ENCODE measurements at places on chromosomes 3 and 15. TPM values are rescaled to one million over a fixed set of nuclear protein-coding genes. Genes with fewer than 3 reads are reported as not detected.

ACSBG1 gene
- total RNA-seq: not detected

CKMT1B gene
- not detected for total RNA-seq

GRCh38 chr3:38581774-38582173, 67.7 kb downstream of the SCN5A start:
- no peak for DNase-seq

IGSF10 gene
- not detected for total RNA-seq

GRCh38 chr3:196192036-196192523, 19.1 kb downstream of the ZDHHC19 start:
- no peak for DNase-seq

DNA sequence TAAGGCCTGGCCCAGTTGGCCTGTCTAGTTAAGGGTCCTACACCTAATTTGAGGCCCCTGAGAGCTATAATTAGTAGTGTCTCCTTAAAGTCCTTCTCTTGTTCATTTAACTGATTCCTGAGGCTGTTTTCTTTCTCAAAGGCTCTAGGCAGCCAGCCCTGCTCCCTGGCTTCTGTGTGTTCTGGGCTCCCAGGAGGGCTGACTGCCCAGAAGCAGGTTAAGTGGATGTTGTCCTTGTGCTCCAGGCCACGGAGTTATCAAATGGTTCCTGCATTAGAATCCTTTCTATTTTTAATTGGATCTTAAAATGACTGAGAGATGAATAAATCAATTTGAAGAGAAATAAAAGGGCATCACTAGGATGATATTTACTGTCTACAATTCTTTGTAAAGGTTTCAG, 140.0 kb downstream of the SNRK start:
- DNase-seq: no peak

GRCh38 chr3:41574900-41575299, 375.6 kb downstream of the CTNNB1 start:
- no peak for DNase-seq

- DNase-seq: peak; percentile 21
Observed at GRCh38 chr3:37544869-37545352, 316.8 kb upstream of the CTDSPL start.

- DNase-seq: peak; percentile 63
Observed at GRCh38 chr15:20356444-20356910, 185.1 kb downstream of the GOLGA6L6 start.

- DNase-seq: no peak
Observed at GRCh38 chr3:158679547-158680000, 7.1 kb upstream of the LXN start.

DNA sequence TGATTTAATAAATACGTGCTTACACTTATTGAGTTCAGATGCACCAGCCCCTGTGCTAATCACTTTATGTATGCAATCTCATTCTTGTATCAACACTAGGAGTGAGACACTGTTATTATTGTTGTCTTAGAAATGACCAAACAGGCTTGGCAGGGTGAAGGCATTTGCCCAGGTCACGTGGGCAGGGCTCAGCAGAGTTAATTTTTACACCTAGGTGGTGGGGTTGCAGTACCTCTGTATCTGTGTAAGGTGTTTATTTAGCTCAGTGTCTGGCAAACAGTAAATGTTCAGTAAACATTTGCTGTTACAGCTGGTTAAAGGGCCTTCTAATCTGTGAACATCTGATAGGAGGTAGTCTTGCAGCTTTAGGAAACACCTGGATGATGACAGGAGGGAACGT, 200.0 kb downstream of the CACNA2D3 start:
- no peak for DNase-seq

DNA sequence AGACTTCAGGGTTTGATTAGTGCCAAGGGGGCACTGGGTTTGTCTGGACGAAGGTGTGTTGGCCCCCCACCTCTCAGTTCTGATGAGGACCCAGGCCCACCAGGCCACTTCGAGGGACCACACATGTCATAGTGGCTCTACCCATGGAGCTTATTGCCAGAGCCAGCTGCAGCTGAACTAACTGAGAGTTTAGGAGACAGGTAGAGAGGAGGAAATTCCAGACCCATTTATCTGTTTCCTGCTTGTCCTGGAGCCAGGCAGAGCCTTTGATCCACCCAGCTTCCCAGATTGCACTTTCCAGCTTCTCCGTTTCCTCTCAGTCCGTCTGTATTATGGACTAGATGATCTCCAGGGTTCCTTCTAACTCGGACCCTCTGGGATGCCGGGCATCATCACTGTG, 20.9 kb downstream of the SLC24A1 start:
- DNase-seq: peak; percentile 45

MLH1 gene
- total RNA-seq: 31.8 TPM

CTXND1 gene
- total RNA-seq: not detected

DNA sequence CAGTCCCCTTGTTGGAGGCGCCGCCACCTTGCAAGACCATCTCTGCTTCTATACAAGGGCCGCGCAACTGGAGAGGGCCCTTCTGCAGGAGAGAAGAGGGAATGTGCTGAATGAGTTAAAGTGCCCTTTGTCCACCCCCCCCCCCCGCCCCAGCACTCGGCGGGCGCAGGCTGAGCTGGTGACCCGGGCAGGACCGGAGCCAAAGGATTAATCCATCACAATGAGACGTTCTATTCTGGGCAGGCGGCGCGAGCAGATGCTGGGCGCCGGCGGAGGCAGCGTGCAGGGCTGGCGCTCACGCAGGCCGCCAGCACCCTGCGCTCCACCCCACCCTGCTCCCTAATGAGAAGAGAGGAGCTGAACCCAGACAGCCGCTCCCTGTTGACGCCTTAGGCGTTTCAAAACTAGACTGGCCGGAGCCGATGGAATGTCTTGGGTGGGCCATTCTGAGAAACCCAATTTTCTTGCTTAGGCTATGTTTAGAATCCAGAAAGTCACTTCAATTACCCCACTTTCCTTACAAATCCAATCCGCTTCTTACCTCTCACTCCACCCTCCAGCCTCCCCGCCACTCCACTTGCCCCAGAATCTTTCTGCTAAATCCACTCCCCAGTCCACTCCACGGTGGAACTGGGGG, 32.9 kb downstream of the GJD2 start:
- DNase-seq: peak; percentile 11

CORO2B gene
- total RNA-seq: 1.3 TPM

DNA sequence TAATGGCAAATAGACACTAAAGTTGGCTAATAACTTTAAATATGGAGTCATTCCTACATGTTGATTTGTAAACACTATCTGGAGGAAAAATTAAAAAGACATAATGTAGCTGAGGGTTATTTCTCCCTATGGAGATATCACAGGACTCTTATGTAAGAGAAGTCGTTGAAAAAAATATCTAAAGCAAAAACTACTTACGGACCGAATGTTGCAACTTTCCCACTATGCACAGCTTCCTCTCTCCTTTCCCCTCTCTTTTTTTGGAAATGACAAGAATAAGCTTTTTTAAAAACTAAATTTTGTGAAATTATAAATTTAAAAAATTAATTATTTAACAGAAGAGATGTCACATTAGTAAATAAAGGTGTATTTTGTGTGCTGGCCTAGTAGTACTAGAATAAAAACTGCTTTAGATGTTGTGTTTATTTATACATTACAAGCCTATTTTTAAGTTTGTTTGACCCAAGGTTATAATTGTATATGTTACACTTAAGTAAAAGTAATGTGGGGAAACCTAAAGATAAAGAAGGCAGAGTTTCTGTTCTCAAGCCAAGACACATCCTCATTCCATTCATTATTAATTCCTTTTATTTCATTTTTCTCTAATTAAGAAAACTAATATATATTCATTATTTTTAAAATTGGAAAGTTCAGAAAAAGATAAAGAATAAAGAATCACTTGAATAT, 20.7 kb upstream of the PPARG start:
- no peak for DNase-seq

DNA sequence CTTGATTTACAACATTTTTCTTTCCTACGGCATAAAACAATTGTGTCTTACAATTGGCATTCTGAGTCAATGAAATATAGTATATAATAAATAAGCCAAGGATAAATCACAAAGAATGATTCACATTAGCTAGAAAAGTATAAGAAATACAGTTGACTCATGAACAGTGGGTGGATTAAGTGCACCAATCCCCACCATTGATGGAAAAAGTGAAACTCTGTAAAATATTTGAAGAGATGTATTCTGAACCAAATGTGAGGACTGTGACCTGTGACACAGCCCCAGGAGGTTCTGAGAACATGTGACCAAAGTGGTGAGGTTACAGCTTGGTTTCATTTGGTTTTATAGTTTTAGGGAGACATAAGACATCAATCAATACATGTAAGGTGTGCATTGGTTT, 227.5 kb downstream of the ALCAM start:
- DNase-seq: no peak

GRCh38 chr3:152452318-152452717, 183.6 kb downstream of the MBNL1 start:
- no peak for DNase-seq

DNA sequence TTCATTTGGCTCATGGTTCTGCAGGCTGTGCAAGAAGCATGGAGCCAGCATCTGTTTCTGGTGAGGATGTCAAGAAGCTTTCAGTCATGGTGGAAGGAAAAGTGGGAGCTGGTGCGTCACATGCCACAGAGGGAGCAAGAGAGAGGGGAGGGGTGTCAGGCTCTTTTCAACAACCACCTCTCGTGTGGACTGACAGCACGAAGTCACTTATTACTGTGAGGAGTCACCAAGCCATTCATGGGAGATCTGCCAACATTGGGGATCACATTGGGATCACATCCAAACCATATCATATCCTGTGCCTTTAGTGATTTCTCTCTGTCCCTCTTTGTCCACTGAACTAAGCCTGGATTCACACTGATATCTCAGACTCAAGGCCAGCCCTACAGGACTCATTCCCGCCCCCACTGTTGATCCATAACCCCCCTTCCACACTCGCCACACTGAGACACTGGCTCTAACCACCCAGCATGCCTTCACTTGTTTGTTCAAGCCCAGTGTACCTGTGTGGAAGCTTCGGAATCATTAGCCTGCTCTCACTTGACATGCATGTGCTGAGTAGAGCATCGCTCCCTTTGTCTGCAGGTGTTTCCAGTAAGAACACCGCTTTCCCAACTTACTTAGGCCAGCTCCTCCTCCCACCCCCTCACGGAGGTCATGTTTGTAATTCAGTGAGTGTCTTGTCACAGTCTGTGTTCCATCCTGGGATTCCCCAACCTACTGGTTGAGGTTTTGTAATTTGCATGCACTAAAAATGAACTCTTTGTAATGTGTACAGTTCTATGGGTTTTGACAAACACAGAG, 132.2 kb downstream of the KLF13 start:
- no peak for DNase-seq

DNA sequence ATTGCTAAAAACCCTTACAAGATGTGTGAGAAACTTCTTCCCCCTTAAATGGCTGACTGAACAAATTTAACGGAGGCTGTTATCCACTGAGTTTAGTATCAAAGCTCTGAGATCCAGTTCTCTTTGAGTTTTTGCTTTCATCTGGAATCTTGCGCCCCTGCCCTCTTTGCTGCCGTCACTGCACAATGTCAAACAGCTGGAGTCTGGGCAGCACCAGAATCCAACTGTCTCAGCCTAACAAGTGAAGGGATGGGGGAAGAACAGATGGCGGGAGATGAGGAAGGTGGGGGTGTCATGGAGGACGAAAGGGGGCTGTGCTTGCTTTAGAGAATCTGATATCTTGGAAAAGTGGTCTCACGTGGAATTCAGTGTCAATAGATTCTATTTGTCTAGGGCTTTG, 7.0 kb upstream of the BOC start:
- no peak for DNase-seq

EFCC1 gene
- 11.5 TPM for total RNA-seq

- no peak for DNase-seq
Observed at GRCh38 chr3:190056742-190057141, 64.0 kb downstream of the P3H2 start.

DNA sequence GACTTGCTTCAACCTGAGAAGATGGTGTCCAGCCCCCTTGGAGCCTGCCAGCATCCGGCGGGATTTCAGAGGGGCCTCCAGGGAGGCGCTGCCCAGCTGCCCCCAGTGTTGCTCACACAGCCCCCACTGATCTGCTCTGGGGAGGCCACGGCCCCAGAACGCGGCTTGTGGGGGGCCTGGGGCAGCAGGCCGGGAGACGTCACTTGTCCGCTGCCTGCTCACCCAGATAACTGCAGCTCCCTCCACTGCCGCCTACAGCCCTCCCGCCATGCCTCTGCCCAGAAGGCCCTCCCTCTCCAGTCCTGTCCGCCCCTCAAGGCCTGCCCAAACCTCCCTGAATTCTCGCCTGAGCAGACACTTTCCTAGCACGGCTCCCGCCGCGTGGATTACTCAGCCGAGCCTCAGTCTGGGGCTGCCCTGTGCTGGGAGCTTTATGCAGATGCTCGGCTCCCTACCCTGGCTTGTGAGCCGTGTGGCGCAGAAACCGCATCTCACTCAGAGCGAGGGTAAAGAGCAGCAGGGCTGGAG, 17.2 kb upstream of the ADIPOQ start:
- DNase-seq: no peak

GRCh38 chr15:80456517-80457492, 52.6 kb downstream of the ARNT2 start:
- DNase-seq: no peak

PARL gene
- 27.6 TPM for total RNA-seq

PLSCR5 gene
- total RNA-seq: not detected

DNA sequence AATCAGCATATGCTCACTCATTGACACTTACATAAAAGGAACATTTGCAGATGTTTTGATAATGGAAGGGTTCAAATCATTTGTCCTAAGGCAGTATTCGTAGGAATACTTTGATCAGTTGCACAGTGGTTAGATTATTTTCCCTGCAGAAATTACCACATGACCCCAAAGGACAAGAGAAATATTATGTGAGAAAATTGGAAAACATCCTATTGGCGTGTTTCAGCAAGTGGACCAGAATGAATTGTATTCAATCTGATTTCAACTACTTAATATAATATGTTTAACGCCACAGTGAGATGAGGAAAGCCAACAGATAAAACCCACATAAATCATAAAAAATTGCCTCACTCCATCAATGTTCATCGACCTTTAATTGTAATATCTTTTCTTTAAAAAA, 195.0 kb upstream of the MDFIC2 start:
- DNase-seq: no peak

DNA sequence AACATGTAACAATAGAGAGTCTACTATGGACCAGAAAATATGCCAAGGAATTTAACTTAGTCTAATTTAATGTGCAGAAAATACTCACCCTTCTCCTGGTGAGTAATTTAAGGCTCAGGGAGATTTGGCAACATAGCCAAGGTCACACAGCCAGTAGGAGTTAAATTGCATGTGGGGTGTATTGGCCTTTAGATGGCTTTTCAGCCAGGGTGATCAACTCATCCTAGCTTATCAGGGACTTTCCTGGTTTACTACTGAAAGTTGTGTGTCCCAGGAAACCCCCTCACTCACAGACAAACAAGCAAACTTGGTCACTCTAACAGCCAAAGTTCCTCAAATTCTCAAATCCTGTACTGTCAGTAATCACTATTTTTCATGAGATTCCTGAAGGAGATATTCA, 2.6 kb upstream of the SLC9A9 start:
- no peak for DNase-seq

DNA sequence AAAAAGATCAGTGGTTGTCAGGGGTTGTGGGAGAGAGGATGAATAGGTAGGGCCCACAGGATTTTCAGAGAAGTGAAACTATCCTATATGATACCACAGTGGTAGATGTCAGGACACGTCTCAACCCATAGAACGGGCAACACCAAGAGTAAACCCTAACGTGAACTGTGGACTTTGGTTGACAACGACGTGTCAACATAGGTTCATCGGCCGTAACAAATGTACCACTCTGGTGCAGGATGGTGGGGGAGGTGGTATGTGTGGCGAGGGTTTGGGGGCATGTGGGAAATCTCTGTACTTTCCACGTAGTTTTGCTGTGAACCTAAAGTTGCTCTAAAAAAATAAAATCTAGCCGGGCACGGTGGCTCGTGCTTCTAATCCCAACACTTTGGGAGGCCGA, 13.0 kb upstream of the PIGZ start:
- no peak for DNase-seq

GRCh38 chr3:4812591-4812990, 166.6 kb upstream of the BHLHE40 start:
- DNase-seq: no peak

Measured in lung microvascular endothelial cell (primary cell).